ENCODE measurements at places on chromosomes 3 and 15. TPM values are rescaled to one million over a fixed set of nuclear protein-coding genes. Genes with fewer than 3 reads are reported as not detected.

The NR1I2 gene
- not detected for total RNA-seq

The GADL1 gene
- total RNA-seq, result not detected

The ZBBX gene
- total RNA-seq, result under 0.01 TPM

The TRANK1 gene
- 14.4 TPM for total RNA-seq

The BCHE gene
- total RNA-seq, result 0.28 TPM

The SAMD7 gene
- not detected for total RNA-seq

The HYKK gene
- total RNA-seq, result 2.1 TPM

The GABRR3 gene
- total RNA-seq, result 0.09 TPM

The METTL6 gene
- 30.9 TPM for total RNA-seq

The COMMD2 gene
- 19.2 TPM for total RNA-seq
